Ovary (tissue), 10 donors: ENCODE measurements at places on chromosomes 3 and 15.

DNA sequence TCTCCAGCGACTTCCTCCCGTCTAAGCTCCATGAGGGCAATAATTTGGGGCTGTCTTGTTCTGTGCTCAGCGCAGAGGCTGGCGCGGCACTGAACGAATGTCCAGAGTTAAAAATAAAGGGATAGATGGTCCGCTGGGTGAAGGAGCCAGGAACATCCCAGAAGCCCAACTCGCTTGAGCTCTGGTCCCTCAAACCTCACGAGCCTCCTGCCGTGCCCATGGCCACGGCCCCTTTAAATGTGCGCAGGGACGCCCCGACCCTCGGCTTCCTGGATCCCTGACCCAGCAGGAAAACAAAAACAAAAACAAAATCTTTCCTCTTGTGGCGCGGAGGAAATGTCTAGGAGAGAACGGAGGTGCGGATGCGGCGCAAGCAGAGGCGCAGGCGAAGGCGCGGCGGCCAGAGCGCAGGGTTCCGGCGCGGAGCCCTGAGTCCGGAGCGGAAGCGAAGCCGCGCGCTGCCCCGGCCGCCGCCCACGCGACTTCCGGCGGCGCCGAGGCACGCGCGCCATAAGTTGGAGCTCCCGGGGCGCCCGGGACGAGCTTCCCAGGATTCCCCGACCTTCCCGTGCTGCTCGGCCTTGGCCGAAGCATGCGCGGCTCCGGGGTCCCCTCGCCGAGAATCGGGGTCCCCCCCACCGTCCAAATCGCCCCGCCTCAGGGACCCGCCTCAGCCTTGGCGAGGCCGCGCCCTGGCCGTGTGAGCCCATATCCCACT, 52.9 kb upstream of the WNT7A start:
- no peak for DNase-seq

DNA sequence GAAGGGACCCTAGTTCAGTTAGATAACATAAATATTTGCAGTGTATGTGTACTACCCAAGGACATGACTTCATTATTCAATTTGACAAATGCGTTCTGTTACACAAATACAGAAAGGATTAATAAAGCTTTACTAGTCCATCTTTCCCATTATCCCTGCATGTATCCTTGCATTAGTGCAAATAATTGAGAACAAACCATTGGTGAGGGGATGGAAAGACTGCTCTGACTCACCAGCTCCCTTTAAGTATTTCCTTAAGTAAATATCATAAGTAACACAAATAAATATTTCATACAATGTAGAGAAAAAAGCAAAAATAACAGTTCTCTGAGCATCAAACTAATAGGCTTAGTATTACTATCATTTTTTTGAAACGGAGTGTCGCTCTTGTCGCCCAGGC, 1.9 kb upstream of the GPD1L start:
- no peak for DNase-seq

DNA sequence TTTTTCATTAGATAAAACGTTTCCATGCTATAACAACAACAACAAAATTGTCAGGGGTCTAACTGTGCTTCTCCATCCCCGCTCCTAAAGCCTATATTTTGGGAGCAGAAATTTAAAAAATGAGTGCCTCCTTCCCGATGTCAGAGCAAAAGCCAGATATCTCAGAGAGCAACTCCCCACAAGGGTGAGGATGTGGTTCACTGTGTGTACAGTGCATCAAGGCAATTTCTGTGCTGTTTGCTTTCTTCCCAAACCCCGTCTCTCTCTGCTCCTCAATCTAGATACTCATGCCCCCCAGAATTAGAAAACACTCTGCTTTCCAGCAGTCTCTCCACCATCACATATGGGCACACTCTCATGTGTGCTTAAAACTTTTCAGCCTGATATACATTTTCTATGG, 76.7 kb upstream of the MBNL1 start:
- DNase-seq = no peak

DNA sequence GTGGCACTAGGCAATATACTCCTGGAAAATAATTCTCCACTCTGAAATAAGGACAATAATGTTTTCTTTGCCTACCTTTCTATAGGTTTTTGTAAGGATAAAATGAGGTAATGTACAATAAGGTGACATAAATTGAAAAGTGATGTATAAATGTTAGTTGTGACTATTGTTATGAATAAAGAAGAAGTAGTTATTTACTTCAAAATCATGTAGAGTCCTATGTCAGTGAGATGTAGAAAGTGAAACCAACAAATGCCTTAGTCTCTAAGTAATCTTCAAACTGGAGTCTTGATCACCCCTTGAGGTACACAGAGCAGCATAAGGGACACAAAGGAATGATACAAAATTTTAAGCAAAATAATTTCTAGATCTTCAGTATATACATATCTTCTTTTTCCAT, 60.3 kb upstream of the TP63 start:
- DNase-seq = no peak

DNA sequence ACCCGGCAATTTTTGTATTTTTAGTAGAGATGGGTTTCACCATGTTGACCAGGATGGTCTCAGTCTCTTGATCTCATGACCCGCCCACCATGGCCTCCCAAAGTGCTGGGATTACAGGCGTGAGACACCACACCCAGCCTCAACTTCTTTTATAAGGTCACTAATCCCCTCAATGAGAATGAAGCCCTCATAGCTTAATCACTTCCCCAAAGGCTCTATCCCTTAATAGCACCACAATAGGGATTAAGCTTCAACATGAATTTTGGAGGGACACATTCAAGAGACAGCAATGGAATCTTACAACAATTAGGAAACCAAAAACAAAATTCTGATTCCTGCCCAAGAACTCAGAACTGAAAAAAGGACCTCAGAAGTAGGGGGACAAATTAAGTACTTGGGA, 126.8 kb downstream of the ATP1B3 start:
- DNase-seq = no peak

DNA sequence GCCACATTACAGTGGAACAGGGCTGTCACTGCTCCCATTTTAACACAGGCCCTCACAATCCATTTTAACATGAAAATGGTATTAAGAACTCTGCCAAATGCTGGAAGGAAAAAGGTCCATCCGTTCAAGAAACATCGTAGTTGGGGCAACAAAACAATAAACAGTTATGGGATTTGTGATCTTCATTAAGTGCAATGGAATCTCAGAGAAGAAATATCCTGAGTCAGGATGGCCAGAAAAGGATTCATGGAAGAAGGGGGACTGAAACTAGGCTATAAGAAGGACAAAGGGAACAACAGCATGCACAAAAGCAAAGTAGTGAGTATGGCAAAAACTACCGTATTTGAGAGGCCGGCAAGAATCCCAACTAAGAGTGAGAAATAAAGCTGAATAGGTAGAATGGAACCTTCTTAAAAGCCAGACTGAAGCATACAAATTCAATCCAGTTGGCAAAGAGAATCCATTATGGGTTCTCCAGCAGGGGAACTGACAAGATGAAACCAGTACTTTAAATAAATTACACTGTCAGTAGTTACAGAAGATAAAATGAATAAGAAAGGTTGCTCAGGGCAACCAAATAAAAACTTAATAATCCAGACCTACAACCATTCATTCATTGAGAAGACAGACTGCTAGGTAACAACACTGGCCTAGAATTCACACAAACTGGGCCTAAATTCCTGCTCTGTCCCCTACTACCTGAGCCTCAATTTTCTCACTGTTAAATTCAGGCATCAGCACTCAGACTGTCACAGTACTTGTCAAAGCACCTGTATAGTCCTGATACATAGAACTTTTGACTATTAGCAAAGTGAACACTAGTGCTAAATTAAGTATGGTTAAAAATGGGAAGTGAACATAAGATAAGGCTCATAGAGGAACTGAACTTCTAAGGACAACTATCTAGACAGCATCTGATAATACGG, 6.3 kb downstream of the TBL1XR1 start:
- DNase-seq = no peak

- no peak for DNase-seq
Measured at GRCh38 chr3:124965413-124965812, 30.9 kb upstream of the MUC13 start.
